Panc1 (cell line): ENCODE measurements at places on chromosomes 16 and 17.

- DNase-seq, result no peak
Measured at GRCh38 chr17:47352848-47353247, 29.1 kb downstream of the EFCAB13 start.

DNA sequence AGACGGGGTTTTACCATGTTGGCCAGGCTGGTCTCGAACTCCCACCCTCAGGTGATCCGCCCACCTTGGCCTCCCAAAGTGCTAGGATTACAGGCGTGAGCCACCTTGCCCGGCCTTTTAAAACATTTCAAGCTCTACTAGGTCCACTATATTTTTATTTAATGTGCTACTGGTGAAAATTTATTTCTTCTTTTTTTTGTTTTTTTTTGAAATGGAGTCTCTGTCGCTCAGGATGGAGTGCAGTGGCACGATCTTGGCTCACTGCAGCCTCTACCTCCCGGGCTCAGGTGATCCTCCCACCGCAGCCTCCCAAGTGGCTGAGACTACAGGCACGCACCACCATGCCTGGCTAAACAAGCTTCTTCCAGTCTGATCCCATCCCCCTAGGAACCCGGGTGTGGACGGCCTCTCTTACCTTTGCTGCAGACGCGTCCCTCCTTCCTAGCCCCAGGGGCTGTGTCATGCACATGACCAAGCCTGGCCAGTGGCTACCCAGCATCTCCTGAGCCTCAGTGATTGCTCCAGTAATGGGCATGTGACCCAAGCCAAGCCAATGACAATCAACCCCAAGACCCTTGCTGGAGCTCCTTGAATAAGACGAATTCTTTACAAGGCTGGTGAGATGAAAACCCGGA lies 40.1 kb upstream of the LITAF start:
- no peak for DNase-seq

GRCh38 chr17:77391668-77392375 lies 251.1 kb downstream of the SEC14L1 start:
- peak; percentile 54 for DNase-seq

DNA sequence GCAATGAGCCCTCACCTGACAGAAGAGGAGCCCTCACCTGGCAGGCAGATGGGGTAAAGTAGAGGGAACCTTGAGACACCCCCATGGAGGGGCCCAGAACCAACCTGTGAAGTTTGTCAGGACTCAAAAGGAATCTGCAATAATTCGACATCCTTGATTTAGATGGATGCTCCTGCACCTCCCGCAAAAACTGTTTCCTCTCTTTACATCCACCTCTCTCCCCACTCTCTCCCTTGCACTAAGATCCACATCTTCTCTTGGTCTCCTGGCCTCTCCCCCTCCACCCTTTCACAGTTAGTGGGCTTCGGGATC lies 34.9 kb upstream of the RBFOX3 start:
- no peak for DNase-seq

DNA sequence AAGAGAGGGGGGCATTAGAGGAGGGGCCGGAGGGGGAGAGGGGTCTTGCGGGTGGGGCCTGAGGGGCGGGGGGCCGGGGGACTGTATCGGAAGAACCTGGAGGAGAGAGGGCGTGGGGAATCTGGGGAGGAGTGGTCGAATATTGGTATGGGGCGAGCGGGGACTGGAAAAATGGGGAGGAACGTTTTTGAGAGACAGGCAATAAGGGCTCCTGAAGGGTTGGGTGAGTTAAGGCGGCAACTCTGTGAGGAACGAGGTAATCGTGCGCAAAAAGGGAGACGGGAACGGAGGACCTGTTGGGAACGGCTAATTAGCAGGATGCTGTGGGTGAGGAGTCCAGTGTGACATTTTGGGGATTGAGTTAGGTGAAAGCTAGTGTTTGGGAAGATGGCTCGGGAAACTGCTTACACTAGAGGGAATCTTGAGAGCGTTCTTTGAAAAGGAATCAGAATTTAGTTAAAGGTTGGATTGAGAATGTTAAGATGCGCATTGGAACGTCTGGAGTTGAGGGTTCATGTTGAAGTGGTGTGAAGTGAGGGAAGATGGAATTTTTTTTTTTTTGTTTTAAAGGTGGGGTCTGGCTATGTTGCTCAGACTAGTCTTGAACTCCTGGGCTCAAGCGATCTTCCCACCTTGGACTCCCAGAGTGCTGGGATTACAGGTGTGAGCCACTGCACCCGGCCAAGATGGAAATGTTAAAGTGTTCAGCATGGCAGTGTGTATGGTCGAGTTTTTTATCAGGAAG lies 662 bp downstream of the WIPF2 start:
- DNase-seq, result no peak

DNA sequence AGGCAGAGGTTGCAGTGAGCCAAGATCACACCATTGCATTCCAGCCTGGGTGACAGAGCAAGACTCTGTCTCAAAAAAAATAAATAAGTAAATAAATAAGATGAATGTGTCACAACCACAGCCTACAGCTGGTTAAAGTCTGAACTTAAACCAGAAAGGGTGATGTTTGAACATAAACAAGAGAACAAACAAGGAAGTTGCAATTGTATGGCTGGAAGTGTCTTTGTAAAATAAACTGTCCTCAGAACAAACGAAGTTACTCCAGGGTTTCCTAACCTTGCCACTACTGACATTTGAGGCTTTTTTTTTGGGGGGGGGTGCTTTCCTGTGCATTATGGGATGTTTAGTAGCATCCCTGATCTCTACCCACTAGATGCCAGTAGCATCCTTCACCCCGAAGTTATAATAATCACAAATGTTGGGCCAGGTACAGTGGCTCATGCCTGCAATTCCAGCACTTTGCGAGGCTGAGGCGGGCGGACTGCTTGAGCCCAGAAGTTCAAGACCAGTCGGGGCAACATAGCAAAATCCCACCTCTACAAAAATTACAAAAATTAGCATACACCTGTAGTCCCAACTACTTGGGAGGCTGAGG lies 119.2 kb downstream of the XYLT1 start:
- no peak for DNase-seq

GRCh38 chr16:78903237-78903636 lies 697.3 kb downstream of the MAF start:
- no peak for DNase-seq

- DNase-seq, result no peak
Measured at GRCh38 chr17:50593321-50593720, 32.8 kb downstream of the CACNA1G start.

DNA sequence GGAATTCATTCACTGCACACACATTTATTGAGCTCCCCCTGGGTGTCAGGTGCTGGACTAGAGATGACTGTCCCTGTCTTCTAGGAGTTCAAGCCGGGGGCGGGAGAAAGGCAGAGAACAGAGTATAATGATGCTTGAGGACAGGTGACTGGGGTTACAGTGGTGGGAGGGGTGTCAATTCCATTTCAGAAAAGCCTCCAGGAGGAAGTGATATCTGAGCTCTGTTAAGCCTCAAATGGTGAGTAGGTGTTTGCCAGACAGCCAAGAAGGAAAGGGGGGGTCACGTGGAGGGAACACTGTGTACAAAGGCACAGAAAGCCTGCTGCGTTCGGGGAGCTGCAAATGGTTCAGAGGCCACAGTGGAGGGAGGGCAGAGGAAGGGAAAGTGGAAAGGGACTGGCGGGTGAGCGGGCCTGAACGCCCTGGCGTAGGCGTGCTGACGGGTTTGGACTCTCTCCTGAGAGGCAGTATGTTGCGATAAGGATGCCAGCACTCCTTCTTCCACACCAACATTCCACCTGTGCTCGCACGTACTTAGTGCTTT lies 9.7 kb upstream of the NXPH3 start:
- DNase-seq, result no peak

- DNase-seq, result no peak
Measured at GRCh38 chr17:16467886-16468285, 24.1 kb downstream of the LRRC75A start.

DNA sequence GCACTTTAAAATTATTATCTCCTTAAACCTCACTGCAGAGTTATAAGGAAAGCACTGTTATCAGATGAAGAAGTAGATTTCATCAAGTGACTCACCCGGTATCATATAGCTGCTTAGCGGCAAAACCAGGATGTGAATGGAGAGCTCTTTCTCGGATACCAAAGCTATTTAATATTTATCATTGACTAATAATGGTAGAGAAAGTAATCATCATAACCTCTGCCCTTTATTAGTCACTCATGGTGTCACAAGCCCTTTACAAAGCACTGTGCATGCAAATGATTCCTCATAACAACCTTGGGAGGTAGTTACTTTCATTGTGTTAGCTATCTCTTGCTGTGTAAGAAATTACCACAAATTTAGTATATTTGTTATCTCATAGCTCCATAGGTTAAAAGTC lies 592.9 kb downstream of the MAF start:
- DNase-seq, result no peak

GRCh38 chr16:77408607-77409006 lies 26.2 kb downstream of the ADAMTS18 start:
- DNase-seq, result no peak

- DNase-seq, result no peak
Measured at GRCh38 chr16:62021161-62021581, 15.1 kb downstream of the CDH8 start.

GRCh38 chr17:7686222-7687071 lies 843 bp downstream of the TP53 start:
- peak; percentile 87 for DNase-seq

DNA sequence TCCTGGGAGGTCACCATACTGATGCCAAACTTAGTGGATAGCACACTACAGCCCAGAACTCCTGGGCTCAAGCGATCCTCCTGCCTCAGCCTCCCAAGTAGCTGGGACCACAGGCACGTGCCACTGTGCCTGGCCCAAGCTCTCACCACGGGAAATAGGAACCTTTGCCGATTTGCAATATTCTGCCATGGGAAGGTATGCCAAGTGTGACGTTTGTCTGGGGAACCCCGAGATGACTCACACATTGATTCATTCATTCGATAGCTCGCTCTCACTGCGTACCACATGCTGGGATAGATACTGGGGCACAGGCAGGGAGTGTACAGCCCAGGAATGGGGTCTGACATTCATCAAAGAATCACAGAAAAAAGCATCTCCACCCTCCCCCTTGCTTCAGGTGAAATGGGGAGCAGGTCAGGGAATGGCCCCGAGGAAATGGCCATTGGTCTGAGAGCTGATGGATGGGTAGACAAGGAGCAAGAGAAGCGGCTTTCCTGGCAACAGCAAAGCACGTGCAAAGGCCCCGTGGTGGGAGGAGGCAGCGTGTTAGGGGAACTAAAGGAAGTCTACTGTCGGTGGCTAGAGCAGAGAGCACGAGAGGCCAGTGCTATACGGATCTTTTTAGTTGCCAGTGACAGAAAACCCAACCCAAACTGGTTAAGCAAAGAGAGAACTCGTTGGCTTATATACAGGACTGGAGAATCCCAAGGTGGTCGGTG lies 44.1 kb downstream of the DNAH17 start:
- DNase-seq, result no peak

- DNase-seq, result no peak
Measured at GRCh38 chr17:32261936-32262510, 3.6 kb upstream of the RHBDL3 start.

- no peak for DNase-seq
Measured at GRCh38 chr16:85728879-85729278, 22.0 kb downstream of the C16orf74 start.

GRCh38 chr17:8153957-8154607 lies 1.9 kb upstream of the PER1 start:
- DNase-seq, result peak; percentile 87

DNA sequence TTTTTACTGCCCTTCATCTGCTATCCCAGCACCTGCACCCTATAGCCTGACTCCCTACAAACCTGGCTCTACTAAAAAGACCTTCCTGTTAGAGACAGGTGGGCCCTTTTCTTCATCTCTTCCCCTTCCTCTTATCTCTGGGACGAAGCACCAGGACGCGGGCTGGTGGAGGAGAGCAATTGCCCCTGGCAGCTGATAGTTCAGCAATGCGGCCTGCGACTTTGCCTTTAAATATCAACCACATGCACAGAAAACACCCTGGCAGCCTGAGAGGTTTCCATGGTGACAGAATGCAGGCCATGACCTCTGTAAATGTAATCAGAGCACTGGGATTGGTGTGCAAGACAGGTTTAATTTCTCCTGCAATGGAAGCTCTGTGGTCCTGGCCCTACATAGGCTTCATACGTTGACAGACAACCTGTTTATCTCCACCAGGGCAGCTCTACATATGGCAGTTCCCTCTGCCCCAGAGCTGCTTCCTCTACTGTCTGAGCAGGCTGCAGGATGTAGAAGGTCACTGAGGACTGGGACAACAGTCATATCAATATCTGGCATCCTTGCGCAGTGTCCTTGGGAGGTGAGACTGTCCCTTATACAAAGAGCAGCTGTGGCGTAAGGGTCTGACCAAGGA lies 10.0 kb upstream of the SKAP1 start:
- no peak for DNase-seq

GRCh38 chr16:69199382-69199781 lies 12.4 kb downstream of the SNTB2 start:
- DNase-seq, result no peak

DNA sequence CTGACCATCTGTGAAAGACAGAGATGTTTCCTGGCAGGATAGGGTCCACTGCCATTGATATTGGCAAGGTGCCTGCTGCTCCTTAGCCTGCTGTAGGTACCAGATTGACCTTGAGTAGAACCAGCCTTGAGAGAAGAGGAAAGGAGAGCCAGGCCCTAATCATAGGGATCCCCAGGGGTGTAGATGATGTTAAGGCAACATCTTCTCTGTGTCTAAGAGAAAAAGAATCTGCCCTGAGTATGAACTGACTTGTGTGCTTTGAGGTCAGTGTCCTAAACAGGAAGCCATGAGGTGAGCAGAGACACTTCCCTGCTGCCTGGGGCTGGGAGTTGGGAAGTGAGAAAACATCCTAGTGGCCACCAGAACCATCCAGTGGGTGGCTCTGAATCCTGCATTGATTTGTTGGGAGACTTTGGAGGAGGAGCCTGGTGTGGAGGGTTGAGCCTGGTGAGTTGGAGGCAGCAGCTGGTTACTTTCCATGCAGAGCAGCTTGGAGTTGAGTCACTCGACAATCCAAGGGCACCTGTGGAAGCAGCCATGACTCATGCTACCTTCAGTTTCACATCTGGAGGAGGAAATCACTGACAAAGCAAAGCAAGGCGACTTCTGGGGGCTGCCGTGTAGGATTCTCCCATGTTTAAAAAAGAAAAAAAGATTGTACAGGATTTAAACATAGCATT lies 47.8 kb downstream of the BMERB1 start:
- peak; percentile 98 for DNase-seq

DNA sequence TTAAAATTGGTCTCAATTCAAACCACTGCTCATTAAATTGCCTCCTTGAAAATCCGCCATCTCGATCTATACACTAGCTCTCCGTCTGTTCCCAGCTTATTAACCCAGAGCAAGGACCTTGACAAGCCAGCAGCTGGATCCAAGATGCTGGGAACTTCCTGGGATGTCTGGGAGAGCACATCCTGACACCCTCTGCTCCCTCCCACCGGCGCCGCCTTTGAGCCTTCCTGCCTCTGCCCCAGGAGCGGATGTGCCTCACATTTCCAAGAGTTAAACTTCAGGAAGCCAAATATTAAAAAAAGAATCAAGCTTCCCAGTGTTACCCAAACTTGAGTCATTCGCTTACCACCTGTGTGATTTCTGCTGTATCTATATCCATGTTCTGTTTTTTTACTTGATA lies 107.9 kb downstream of the HAPSTR1 start:
- DNase-seq, result no peak

- DNase-seq, result no peak
Measured at GRCh38 chr17:50547736-50548083, 736 bp downstream of the SPATA20 start.

- no peak for DNase-seq
Measured at GRCh38 chr16:3656491-3657468, 2.3 kb downstream of the DNASE1 start.
